GM19239 (cell line): ENCODE measurements at places on chromosomes 6 and 20.

DNA sequence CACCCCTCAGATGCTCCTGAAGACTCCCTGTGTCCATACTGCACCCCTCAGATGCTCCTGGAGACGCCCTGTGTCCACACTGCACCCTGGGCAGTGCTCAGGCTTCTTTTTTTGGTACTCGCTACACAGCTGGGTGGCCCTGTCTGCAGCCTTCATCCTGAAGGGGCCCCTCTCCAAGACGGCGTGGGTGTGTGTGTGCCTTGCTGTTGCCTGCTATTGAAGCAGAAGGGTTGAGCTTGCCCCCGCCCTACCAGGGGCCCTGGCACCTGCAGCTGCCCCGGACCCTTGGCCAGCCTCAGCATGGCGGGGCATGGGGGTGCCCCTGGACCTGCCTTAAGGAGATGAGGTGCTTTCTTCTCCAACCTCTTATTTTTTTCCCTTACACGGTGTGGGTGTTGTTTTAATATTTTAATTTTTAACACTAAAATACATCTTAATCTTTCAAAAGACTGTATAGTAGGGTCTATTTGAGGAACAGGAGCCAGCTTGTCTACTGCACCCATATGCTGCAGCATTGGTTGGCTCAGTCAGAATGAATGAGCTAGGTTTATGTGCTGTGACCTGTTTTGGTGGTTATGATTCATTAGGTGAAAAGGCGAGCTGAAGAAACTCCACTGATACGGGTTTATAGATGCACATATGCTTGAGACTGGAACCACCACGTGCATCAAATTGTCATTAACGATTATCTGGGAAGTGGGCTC lies 135.9 kb downstream of the AGPAT4 start:
- no peak for DNase-seq

DNA sequence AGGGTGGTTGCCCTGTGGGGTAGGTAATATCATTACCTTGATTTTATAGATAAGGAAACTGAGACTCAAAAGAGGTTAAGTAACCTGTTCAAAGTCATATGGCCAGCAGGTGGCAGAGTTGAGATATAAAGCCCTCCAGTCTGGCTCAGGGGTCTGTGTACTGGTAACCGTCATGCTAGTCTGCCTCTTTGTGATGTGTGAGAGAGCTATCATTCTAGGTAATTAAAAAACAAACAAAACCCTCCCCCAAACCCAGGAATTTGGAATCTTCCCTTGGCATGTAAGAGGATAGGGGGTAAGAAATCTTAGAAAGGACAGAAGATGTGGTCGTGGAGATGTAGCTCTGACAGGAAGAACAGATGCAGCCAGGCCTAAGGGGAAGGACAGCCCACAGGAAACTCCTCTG lies 206.0 kb downstream of the CDC5L start:
- peak; percentile 26 for DNase-seq

DNA sequence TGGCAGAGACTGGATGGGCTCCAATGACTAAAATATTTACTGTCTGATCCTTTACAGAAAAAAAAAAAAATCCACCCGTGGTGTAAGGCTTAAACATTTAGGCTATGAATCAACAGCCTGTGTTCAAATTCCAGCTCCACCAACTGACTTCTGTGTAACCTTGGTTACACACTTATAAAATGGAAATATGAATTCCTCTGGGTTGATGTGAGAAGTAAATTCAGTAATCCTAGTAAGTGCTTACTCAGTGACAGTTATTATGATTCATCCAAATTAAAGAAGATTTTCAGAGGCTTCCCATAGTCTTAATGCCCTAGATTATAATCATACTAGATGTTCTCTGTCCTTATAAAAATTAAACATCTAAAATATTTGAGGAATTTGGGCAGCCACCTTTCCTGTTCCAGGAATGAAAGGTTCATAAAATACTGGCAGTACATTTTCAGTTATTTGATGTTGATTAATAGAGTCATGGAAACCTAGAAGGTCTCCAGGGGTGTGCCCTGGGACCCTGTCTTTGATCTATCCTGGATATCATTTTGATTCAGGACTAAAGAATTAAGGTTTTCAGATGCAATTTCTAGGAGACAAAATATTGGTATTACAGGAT lies 180.3 kb upstream of the ZNF217 start:
- DNase-seq, result no peak

GRCh38 chr20:7981374-7981773 lies 38.2 kb downstream of the TMX4 start:
- DNase-seq, result no peak

DNA sequence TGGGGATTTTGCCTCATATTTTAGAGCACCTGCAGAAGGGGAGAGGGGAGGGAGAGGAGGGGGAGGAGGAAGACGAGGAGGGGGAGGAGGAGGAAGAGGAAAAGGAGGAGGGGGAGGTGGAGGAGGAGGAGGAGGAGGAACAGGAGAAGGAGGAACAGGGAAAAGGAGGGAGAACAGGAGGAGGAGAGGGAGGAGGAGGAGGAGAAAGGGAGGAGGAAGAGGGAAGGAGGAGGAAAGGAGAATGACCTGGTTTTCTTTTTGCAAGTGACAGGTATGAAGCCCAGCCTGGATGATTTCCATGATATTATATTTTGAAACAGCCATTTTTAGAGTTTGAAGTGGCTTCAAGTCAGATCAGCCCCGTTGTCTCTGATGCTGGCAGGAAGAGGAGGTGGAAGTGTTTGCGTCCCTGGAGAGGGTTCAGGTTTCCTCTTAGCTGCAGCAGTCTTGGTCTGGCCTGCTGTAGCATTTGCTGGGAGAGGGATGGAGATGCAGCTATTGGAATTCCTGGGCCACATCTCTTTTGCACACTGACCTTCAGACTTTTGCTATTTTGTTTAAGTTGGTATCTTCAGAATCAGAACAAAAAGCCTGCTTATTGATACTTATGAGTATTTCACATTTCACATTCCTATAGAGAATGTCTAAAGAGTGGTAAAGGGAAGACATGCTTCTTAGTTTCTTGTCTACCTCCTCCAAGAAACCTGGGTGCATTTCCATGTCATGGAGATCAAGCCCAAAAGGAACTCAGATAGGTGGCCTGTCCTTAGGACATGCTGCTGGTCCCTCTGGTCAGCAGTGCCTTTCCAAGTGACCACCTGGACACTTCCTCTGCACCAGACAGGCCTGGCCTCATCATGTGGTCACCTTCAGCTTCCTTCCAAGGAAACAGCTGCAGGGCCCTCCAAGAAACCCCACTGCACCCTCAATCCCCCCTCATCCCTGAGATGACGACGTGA lies 54.3 kb upstream of the IYD start:
- no peak for DNase-seq

- no peak for DNase-seq
Measured at GRCh38 chr6:24910961-24911725, 24.6 kb downstream of the RIPOR2 start.

- DNase-seq, result no peak
Measured at GRCh38 chr6:116256694-116257093, 2.8 kb upstream of the TSPYL4 start.

DNA sequence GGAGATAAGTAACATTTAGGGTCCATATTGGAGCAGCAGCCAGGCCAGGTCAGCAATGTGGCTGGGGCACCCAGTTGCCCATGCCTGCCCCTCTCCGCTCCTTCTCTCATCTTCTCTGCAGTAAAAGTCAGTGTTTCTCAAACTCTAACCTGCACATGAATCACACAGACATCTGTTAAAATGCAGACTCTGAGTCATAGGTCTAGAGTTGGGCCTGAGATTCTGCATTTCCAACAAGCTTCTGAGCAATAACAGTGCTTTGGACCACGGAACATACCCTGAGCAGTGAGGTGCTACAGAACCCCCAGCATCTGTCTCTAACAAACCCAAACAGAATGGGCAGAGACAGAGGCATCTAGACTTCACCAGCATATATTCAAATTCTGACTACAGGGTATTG lies 10.1 kb downstream of the PHF10 start:
- no peak for DNase-seq

GRCh38 chr6:21118216-21118780 lies 475.3 kb upstream of the SOX4 start:
- no peak for DNase-seq

- DNase-seq, result no peak
Measured at GRCh38 chr20:47117773-47118172, 223.1 kb downstream of the EYA2 start.

DNA sequence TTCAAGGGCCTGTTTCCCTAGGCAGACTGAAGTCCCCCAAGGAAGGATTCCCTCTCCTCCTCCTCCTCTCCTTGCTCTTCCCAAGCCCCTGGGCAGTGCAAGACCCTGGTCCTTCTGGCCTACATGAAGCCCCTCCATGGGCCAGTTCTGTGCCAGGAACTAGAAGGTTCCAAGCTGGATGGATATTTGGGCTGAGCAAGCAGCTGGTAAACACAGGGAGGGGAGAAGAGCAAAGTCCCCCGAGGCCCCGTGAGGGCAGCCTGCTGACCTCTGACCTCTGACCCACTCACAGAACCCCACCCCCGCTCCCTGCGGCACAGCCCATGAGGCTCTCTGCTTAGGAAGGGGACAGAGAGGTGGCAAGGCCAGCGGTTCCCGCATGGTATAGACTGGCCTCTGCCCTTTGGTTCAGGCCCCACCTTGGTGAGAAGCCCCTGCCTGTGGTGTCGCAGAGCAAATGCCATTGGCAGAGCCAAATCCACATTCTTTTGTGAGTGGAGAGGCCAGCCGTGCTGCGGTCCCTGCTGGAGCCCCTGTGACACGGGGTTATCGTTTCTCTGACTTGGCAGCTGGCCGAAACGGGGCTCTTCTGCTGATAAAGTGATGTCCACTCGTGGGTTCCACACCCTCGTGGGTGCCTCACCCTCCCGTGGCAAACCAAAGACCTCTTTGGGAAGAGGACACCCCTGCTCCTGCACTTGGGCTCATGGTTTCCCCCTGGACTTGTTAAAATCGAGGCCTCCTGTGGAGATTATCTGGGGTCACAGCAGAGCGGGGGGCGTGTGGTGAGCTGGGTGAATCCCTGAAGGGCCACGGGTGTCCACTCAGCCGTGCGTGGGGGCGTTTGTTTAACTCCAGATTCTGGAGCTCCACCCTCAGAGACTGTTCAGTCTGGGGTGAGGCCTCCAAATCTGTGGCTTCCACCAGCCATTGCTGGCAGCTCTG lies 2.1 kb upstream of the CHRNA4 start:
- no peak for DNase-seq

GRCh38 chr20:16364320-16364687 lies 208.9 kb downstream of the KIF16B start:
- DNase-seq, result no peak

DNA sequence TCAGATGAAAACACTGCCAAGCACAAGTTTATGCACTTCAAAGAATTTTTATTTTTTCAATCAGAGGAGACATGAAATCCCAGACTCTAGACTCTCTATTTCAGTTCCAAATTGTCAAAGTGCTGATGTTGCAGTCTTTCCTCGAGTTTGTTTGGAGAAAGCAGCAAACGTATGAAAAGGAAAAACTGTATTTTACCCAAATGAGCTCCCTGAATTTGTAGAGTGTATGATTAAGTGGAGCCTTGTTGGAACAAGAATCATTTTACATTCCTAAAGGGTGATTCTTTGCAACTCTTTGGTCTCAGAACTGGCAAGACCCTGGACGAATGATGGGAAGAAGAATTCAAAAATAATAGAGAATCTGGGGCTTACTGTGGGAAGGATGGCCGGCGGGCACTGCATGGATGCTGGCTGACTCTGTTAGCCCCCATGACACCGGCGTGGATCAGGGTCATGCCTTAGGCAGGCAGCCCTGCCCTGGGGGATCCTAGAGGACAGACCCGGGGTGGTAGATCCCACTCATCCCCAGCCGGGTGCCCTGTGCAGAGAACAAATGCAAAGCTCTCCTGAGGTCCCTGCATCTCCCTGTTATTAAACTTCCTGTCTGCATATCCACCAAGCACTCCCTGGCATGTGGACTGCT lies 207.4 kb downstream of the FNDC1 start:
- no peak for DNase-seq

DNA sequence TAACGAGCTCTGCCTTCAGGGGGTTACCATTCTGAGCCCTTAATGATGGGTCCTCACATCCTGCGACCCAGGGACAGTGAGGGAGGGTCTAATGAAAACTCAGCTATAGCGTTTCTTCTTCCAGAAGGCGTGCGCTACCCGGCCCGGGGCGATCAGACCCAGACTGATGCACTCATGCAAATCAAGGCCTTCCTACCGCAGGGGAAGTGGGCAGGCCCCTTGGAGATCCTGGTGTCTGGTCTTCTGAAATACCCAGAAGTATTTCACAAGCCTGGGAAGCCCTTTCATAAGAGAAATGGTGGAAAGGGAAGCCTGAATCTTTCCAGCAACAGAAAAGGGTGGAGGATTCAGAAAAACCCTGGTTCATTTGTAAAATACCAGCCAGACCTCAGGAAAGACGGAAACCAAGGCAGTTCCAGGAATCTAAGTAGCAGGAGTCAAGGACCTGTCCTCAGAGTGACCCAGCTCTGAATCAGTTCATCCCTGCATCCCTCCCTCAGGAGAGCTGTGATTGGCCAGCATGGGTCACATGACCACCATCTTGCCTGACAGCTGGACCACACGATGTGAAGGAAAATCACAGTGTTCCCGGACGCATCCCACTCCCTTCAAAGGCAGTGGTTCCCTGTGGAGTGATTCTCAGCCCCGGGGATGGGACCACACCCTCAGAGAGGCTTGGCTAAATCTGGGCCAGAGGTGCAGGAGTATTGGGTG lies 12.7 kb downstream of the BFSP1 start:
- DNase-seq, result no peak

GRCh38 chr6:108120311-108120710 lies 45.5 kb upstream of the NR2E1 start:
- DNase-seq, result no peak

DNA sequence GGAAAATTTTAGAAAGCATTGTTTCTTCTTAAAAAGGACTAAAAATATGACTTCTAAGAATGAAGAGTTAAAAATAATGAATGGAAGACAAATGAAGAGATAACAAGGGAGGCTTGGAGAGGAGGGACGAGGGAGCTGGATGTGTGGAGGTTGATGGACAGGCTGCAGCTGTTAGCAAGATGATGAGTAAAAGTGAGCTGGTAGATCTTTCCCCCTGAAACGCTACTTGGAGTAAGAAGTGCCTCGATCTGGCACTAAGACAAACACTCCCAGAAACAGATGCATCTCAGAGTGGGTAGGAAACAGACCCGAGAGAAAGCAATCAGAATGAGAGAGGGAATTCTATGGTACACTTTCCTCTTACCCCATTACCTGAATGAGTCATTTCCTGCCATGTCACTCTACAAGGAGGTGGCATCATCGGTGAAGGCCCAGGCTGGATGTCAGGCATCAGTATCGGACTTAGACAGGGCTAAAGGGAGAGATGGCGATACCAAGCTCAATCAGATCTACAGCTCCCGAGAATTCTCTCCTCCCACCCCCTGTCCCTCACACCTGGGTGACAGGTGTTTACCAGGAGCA lies 154.1 kb upstream of the BMP2 start:
- DNase-seq, result no peak

DNA sequence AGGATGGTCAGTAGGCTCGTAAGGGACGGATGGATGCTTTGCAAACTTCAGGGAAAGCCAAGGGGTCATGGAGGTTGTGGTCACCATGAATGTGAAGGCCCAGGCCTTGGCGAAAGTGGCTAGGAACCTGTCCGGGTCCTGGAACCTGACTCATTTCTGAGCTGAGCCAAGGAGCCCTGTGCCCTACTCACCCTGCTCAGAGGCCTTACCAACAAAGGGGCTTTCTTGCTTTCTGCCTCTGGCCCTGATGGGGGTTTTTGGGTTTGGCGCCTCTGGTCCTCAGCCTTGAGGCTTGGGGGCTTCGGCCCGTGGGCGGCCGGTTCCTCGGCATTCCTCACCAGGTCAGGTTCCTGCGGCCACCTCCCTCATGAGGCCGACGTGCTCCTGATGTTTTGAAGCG lies 155.1 kb downstream of the DTNBP1 start:
- DNase-seq, result no peak

- DNase-seq, result no peak
Measured at GRCh38 chr6:15796844-15797243, 134.0 kb upstream of the DTNBP1 start.
